Amygdala (tissue), 56 donors: ENCODE measurements at places on chromosomes 11 and 22.

DNA sequence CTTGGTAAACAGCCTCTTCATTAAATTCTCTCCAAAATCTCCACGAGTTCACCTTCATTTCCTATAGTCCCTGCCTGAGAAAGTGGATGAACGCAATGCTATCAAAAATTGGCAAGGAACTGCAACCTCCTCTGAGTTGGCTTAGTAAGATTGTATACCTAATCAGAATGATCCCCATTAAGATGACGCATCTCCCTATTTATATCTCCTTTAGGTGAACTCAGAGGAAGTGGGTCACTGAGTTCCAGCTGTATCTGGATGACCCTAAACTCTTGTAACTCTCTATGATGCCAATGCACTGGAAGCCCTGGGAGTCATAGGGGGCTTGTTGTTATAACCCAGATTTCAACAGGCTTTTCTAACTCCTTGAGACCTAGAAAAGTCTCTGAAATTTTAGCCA, 48.2 kb downstream of the OR10A6 start:
- no peak for DNase-seq

- no peak for DNase-seq
These were observed 705 bp downstream of the UNC93B1 start for GRCh38 chr11:68002938-68003845.

GRCh38 chr11:62466444-62466843, 47.6 kb downstream of the SCGB1A1 start:
- no peak for DNase-seq

GRCh38 chr22:35634015-35634414, 14.2 kb upstream of the APOL6 start:
- no peak for DNase-seq

DNA sequence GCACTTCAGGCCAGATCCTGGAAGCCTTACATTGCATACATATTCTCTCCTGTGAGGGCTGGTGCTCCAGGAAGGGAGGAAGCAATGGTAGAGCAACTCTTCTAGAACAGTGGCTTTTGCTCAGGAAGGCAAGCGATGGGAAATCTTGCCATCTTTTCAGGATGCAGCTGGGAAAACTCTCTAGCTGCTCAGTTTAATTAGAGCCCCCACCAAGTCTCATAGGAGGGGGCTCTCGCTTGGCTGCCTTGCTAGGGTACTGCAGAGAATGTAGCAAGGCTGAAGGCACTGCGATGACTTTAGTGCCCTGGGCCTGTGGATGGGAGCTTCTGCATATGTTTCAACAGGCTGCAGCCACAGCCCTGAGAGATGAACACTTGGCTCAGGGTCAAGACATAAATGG, 357.2 kb upstream of the SYN3 start:
- DNase-seq, result no peak

- no peak for DNase-seq
These were observed 395.0 kb downstream of the TENM4 start for GRCh38 chr11:79045800-79046304.

- DNase-seq, result no peak
These were observed 363.0 kb downstream of the TENM4 start for GRCh38 chr11:79077702-79078330.

- no peak for DNase-seq
These were observed 55.2 kb downstream of the MACROD1 start for GRCh38 chr11:64110465-64111375.

GRCh38 chr11:110434952-110435779, 5.4 kb downstream of the FDX1 start:
- DNase-seq, result no peak

GRCh38 chr22:30837531-30837930, 131.0 kb downstream of the MORC2 start:
- DNase-seq, result no peak

DNA sequence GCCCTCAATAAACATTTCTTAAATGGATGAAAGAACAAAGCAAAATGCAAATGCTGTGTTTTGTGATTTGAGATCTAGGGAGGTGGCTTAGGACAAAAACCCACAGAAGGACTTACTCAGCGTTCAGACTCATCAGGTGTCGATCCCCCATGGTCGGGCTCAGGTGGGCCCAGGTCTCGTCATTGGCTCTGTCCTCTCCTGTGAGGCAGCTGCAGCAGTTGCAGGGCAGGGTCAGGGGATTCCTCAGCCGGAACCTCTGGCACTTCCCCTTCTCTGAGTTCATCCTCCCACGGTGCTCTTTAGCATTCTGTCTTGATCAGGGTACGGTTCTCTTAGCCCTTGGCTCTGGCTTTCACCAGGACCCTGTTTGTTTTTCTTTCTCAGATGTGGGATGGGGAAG, 14.0 kb upstream of the ACR start:
- no peak for DNase-seq

- no peak for DNase-seq
These were observed 237.3 kb downstream of the ST3GAL4 start for GRCh38 chr11:126592496-126593410.

DNA sequence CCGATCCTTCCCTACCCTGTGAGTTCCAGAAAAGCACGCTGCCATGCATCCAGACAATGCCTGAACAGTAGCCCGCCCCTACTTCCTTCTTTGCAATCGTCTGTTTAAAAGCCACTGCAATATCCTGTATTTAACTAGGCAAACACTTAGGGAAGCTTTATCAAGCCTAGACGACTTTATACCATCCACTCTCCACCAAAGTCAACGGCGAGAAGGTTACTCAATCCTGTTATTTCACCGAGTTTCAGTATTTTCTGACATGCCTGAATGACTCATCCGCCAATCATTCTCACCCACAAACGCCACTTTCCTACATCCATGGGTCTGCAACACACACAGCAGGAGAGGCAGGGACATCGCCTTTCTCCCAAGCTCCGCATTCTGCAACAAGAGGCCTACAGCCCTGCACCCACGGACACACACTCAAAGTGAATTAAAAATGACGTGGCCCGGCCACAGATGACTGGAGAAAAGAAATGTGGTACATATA, 9.3 kb downstream of the CELSR1 start:
- DNase-seq, result peak; percentile 8

DNA sequence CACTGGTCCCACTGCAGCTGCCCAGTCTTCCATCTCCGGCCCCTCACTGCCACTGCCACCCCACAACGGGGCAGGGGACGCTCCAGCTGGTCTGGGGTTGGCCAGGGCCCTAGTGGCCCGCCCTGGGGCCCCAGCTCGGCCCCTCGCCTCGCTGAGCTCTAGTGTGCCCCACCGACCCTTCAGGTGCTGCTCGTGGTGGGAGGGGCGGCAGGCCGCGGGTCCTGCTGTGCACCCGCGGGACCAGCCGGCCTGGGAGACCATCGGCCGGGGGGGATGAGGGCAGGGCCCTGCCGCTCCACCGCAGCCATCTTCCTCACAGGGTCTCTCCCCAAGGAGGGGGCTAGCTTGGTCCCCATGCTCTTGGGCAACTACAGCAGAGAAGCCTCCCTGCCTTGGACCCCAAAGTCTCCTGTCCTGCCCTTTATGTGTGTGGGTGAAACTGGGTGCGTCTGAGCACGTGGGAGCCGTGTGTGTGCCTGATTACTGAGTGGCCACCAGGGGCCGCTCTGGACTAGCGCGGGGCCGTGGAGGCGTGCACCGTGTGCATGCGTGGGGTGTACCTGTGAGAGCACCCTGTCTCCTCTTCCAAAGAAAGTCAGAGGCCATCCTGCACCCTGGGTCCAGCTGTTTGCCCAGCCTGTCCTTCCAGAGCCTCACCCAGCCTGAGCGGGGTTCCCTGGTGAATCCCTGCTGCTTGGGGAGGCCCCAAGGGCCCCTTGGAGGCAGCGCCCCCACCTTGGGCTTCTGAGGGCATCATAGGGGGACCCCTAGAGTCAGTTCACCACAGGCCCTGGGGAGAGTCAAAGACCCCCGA, 6.0 kb upstream of the ACR start:
- DNase-seq, result no peak

GRCh38 chr22:35601743-35602615, 15.2 kb downstream of the MB start:
- DNase-seq, result no peak

DNA sequence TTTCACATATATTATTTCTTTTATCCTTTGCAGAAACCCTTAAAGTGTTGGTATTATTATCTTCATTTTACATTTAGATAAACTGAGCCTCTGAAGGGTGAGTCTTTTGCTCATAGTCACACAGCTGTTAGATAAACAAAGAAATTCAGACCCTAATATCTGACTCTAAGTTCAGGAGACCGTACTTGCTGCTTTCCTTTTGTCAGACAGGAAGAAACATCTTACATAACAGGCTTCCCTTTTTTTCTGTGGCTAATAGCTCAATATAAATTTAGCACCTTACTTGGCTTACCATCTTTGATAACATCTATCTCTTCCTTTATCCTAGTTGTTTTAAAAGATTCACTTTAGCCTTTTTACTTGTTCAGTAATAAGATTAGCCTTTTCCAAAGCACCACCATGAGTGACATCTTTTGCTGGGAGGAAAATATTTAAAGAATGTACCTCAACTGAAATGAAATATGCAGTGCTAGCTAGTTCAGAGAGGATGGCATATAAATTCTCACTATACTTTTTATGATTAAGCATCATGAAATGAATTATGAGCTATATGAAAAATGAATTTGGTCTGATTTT, 128.6 kb downstream of the WNT11 start:
- no peak for DNase-seq

- no peak for DNase-seq
These were observed 16.7 kb downstream of the BCL9L start for GRCh38 chr11:118908901-118909618.

- DNase-seq, result no peak
These were observed 22.4 kb downstream of the SIK2 start for GRCh38 chr11:111624608-111625007.

- no peak for DNase-seq
These were observed 172.8 kb downstream of the RRAS2 start for GRCh38 chr11:14186046-14186775.

- no peak for DNase-seq
These were observed 9.5 kb downstream of the OR5P2 start for GRCh38 chr11:7787239-7787638.

DNA sequence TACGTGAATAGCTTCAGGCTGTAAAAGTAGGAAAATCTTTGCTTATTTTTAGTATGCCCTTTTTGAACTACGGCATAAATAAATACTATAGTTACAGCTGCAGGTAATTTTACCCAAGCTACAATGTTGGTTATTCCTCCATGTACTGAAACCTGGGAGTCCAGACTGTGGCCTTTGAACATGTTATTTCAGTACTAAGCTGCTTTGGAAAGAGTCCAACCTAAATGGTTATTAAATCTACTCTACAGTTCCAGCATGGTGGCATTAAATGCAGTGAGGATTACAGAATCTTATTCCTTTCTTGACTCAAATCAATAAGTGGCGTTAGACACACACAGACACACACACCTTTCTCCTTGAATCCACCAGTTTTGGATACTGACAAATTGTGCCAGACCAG, 165.1 kb downstream of the MSANTD4 start:
- no peak for DNase-seq

DNA sequence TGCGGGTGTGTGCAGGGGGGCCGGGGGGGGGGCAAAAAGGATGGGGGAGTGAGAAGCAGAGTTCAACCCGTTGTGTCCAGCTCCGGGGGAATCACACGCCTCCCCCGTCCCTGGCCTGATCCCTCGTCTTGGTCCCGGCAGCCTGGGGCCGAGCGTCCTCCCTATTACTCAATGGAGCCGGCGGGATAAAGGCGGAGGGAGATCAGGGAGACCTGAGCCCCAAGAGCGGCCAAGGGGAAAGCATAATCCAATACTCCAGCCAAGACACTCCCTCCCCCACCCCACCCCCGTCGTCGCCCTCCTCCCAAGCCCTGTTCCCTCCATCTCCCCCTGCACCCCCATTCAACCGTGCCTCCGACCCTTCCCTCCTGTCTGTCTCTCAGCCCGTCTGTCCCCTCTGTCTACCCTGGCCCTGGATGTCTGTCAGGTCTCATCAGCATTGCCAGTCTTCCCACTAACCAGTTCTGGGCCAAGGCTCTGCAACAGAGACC, 2.6 kb downstream of the PHOX2A start:
- no peak for DNase-seq

GRCh38 chr11:131079036-131079435, 162.8 kb upstream of the SNX19 start:
- no peak for DNase-seq

DNA sequence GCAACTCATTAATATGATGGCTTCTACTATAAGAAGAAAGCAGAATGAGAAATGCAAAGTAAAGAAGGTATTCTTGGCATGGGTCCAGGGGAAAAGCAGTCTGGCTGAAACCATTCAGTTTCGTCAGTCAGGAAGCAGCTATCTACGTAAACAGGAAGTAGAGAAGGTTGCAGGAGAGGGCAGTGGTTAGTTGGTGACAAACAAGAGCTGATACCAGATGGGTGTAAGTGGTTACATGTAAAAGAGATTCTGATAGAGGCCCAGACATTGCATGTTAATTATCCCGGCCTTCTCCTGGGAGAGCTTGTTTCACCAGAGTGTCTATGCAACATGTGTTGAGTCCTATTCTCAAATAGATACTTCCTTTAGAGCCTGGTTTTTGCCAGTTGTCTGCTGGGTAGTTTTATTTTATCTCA, 58.4 kb upstream of the PSMA1 start:
- DNase-seq, result no peak

GRCh38 chr22:17786435-17787161, 12.3 kb upstream of the BID start:
- no peak for DNase-seq

GRCh38 chr11:125224391-125225021, 60.0 kb downstream of the PKNOX2 start:
- no peak for DNase-seq

DNA sequence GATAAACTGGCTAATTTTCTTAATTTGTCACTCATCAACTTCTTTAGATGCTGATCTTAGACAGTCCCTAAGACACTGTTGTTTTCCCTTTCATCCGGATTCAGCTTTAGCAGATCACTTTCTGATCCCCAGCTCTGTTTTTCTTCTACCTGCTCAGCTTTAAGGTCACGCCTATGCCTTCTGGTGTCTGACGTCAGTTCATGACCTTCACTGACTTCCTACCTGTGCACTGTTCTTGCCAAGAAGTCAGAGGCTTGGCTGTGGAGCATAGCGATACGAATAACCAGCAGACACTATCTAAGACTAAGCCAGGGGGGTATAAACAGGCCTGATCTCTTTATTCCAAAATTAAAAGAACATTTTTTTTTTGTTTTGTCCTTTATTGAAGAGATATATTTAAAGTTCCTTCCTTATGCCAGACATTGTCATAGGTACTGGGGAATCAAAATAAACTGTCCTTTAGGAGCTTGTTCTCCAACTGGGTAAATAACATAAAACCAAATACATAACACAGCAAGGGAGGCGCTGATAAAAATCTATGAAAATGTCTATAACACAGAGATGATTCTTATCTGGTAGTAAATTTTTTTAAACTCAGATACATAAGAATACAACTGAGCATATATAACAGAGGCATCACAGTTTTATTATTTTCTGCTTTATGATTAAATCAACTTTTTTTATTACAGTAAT, 352.2 kb upstream of the CTSC start:
- DNase-seq, result no peak

- no peak for DNase-seq
These were observed 166.6 kb downstream of the BRD1 start for GRCh38 chr22:49660794-49661781.

- no peak for DNase-seq
These were observed 1057.3 kb downstream of the OPCML start for GRCh38 chr11:132475026-132475425.
